ENCODE measurements at places on chromosomes 5 and 9.

DNA sequence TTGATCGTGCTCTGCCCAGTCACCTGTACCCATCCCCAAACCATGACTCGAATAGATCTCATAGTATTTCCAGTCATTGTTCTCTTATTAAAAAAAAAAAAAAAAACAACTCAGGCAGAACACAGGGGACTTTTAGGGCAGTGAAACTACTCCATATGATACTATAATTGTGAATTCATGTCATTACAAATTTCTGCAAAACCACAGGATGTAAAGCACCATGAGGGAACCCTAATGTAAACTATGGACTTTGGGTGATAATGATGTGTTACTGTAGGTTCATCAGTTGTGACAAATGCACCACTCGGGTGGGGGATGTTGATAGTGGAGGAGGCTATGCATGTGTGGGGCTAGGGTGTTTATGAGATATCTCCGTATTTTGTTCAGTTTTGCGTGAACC lies 133.8 kb downstream of the RAB3C start:
- DNase-seq, result no peak

GRCh38 chr9:107251756-107252322 lies 31.2 kb upstream of the RAD23B start:
- no peak for DNase-seq

- DNase-seq, result no peak
These were observed 94.3 kb downstream of the ZNF354C start for GRCh38 chr5:179154346-179154990.

DNA sequence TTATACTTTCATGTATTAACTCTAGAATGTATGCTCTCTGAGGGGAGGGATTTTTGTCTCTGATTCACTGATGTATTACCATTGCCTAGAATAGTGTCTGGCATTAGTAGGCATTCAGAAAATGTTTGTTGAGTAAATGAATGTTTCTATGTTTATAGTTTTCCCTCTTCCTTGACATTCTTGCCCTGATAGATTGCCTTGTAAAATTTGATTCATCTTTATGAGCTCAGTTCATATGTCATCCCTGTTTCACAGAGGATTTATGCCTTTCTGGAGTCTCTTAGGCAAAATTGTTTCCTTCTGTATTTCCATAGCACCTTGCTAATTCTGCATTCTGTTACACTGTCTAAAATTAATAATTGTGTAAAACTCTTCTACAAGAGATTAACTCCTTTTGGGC lies 72.3 kb downstream of the RASA1 start:
- DNase-seq, result no peak

- DNase-seq, result no peak
These were observed 42.8 kb downstream of the WDR41 start for GRCh38 chr5:77449277-77449676.

GRCh38 chr9:27540502-27540901 lies 10.9 kb upstream of the MOB3B start:
- no peak for DNase-seq

GRCh38 chr5:60997721-60998120 lies 52.7 kb downstream of the NDUFAF2 start:
- DNase-seq, result no peak

DNA sequence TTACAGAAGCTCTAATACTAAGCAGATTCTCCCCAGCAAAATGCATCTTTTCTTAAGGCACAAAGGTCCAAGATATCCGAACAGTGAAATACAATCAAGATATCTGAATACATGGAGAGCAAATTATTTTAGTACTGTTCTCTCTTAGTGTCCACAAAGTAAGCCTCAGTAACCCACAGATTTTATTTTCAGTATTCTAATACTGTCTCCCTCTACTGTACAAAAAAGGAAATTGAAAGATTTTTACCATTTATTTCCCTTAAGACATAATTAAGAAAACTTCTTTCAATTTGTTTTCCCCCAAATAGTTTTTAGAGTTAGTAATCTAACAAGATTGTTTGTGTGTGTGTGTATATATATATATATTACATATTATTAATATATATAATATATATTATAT lies 24.7 kb upstream of the NOL6 start:
- no peak for DNase-seq

- no peak for DNase-seq
These were observed 155.5 kb downstream of the ESM1 start for GRCh38 chr5:54829676-54830535.
